RWPE1 (cell line): ENCODE measurements at places on chromosomes 2 and 18.

GRCh38 chr2:96524482-96525210 is 11.9 kb upstream of the ARID5A start:
- no peak for DNase-seq

DNA sequence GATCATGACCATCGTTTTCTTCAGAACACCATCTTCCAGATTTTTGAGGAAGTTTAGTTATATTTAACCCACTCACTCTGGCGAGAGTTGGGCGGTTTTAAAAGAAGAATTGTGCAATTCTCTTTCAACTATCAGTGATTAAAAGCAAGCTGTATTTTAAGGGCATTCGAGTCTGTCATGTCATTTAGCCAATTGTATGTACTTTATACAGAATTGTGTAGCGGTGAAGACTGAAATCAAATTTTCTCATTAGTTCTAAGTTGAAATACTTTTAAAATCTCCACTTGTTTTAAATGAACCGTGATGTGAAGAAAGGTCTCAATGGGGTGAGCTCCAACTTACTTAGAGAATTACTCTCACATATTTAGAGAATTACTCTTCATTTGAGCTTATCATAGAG is 214.6 kb upstream of the DTNA start:
- no peak for DNase-seq

DNA sequence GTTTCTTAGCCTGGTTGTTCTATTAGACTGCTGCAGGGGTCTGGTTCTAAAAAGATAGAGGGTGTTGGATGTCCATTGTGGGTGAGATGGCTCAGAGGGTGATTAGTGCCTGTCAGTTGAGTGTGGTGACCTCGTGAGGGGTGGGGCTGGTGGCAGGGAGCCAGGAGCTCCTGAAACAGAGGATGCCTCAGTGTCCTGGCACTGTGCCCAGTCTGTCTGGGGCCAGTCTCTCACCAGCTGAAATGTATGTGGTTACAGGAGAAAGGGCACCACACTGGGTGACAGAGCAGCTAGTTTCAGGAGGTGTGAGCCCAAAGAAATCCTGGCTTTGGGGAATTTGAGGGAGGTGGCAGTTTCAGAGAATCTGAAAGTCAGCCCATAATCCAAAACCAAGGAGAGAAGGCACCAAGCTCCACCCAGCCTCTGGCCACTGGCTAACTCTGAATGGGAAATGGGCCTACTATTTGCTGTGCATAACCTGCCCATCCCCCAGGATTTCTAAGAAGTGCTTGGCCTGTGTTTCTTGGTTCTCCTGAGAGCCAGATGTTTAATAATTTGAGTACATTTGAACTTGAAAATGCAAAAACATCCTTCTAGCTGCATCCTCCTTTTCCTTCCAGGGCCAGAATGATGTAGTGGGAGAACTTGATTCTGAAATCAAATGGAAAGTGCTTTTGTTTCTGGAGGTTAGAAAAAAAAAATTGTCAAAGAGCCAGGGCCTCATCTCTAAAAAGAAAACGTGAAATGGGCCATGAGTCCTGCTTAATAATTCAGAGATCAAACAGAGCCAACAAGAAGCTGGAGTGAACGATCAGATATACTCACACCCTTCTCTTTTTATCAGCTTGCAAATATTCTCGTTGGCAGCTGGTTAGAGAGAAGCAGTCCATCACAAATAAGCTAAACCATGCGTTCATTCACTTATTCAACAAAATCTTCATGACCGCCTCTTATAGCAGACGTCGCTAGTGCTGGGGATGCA is 92.3 kb downstream of the B3GNT2 start:
- DNase-seq = peak; percentile 77

DNA sequence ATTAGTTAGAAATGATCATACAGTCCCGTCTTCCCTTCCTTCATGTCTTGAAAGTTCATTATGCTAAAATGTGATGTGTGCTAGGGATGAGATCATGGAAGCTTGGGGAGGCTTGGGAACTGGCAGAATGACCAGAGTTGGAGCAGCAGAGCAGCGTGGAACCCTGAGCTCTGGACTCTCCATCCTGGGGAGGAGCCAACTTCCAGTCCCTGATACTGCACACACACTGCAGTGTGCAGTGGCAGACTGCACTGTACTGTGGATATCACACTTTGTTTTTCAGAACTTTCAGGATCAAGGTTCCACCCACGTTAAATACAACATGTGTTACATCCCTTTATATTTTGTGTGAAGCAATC is 27.3 kb upstream of the GREB1 start:
- no peak for DNase-seq

DNA sequence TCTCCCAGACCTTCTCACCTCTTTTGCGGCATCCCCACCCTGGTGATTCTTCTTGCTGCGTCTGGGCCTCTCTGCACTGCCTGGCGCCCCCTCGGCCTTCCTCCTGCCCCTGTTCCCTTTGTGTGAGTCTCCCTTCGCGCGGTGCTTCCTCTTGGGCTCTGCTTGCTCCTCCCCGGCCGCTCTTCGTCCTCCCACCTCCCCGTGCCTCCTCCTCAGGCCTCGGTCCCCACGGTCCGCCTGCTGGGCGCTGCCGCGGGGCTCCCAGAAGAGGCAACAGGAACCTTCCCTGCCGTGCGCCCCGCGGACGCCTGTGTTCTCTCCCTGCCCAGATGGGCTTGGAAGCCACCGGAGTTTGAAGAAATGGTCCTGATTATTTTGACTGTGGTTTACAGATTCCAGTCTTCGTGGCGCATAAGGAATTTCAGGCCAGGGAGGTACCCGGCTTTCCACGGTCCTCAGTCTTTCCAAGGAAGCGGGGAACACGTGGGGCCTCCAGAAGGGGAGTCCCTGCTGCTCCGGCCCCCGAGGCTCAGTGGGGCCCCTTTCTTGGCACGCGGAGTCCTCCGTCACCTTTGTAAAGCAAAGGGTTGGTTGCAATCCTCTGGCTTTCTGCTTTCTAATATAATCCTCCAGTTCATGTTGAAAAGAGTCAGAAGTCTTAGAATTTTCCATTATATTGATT is 13.1 kb downstream of the RNU2-63P start:
- no peak for DNase-seq

GRCh38 chr2:3489764-3490115 is 29.6 kb downstream of the ADI1 start:
- no peak for DNase-seq

GRCh38 chr2:199310771-199311585 is 146.8 kb downstream of the SATB2 start:
- no peak for DNase-seq

DNA sequence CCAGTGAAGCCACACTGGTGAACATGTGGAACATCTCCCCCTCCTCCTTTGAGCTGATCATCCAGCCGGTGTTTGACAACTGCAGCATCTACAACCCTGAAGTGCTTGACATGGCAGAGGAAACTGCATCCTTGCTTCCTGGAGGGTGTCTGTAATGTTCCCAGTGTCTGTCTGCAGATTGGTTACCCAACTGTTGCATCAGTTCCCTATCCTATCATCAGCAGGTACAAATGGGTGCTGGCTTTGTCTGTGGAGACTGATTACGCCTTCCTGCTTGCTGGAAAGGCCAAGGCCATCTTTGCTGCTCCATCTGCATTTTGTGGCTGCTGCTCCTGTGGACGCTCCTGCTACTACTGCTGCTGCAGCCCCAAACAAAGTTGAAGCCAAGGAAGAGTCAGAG is 83.5 kb downstream of the SKA1 start:
- DNase-seq = no peak

DNA sequence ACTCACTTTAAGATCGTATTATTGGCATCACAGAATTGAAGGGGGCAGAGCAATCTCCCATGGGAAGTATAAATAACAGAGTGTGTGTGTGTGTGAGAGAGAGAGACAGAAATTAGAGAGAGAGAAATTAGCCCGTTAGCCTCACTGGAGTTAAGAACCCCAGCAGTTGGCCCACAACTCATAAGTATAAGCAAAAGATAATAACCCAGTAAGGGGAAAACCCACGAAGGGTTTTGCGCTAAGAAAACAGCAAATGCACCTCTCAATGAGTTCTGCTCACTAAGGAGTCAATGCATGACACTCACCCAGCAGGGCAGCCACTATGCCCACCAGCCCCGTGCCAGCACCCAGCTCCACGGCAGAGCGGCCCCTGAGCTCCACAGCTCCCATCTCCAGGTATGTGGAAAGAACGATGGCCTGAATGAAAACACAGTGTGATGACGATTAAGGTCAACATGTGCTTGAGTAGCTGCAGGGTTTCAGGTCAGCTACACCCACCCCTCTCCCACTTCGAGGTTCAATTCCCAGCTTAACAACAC is 3.6 kb downstream of the METTL21A start:
- DNase-seq = no peak

GRCh38 chr2:30177956-30178355 is 31.1 kb downstream of the YPEL5 start:
- no peak for DNase-seq

DNA sequence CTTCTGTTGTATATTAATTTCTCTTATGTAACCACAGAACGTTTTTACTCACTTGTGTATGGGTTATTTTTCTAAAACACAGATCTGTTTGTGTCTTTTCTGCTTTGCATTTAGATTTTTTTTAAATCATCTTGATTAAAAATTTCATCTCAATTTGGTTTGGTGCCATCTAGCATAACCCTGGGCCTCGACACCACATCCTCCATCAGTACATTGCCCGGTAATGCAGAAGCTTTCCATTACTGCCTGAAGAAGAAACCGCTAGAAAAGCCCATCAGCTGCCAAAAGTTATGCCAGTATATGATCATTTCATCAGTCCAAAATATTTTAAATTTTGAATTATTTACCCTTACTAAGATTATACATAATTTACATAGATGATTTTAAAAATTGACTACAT is 26.2 kb downstream of the MAPRE2 start:
- DNase-seq = no peak

DNA sequence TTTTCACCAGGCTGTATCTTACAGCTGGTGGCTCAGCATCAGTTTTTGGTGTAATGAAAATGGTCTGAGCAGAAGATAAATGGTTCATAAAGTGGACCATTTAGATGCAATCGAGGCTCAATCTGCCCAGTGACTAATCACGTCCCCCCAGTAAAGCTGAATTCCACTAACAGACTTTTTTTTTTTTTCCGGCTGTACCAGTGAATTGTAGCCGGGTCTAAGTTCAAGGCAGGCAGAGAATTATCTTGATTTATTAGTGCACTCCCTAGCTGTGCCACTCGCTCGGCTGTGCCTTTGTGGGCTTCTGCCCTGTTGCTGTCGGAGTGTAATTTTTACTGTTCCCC is 215.1 kb upstream of the POU3F3 start:
- DNase-seq = no peak

DNA sequence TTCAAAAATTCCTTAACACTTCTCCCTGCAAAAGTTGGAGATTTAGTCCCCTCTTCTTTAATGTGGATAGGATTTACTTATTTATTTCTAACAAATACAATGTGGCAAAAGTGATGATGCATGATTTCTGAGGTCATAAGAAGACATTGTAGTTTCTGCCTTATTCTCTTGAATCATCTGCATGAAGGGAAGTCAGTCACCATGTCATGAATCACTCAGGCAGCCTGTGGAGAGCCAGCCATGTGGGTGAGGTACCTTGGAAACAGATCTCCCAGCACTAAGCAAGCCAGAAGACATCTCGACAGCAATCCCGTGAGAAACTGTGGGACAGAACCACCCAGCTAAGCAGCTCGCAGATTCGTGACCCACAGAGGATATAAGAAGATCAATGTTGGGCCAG is 2.7 kb upstream of the ZC3H8 start:
- DNase-seq = no peak

DNA sequence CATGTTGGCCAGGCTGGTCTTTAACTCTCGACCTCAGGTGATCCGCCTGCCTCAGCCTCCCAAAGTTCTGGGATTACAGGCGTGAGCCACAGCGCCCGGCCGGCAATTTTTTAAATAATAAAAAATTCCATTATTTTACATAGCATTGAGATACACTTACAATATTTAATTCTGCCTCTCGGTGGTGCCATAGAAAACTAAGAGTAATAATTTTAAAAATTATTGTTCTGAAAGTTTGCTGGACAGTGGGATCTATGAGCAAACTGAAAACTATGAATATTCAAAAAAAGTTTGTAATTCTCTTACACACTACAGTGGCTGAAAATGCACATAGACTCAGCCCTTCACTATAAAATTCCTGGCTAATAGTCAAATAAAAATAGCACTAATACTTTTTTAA is 90.9 kb upstream of the STON1 start:
- no peak for DNase-seq

DNA sequence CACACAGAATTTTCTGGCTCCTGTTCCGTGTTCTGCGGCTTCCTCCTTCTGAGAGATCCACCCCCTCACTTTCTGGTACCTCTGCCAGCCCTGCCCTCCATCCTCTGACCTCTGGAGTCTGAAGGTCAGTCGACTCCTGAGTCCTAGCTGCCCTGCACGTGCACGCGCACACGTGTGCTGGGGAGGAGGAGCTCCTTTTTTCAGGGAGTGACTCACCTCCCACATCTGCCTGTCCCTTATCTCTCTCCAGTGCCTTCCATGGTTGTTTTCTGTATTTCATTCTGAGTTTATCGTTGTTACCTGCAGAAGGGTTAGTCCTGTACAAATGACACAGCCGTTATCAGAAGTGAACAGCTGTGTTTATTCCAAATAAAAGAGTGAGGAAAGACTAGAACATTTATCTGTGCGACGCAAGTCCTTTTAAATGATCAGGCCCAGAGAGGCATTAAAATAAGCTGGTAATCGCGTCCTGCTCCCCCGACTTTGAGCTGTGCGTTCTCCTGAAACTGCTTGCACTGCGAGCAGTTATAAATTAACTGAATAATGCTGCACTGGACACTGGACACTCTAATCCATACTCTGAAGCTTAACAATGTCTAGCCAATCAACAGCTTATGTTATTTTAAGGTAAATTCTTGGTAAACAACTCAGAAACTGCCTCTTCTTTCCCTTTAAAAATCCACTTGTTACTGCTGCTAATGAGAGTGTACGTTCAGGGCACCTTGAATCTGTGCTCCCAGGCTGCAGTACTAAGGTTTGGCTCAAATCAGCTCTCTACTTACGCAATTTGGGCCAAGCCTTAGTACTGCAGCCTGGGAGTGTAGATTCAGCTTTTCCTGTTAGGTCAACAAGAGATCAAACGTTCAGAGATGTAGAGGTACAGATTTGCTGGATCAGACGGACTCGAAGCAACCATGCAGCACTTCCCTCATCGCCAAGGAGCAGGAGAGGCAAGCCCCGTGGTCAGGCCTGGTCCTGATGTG is 72.5 kb downstream of the GALR1 start:
- DNase-seq = no peak

GRCh38 chr2:132943829-132944228 is 273.8 kb upstream of the LYPD1 start:
- DNase-seq = no peak

GRCh38 chr2:84817239-84817655 is 63.6 kb downstream of the TRABD2A start:
- no peak for DNase-seq

DNA sequence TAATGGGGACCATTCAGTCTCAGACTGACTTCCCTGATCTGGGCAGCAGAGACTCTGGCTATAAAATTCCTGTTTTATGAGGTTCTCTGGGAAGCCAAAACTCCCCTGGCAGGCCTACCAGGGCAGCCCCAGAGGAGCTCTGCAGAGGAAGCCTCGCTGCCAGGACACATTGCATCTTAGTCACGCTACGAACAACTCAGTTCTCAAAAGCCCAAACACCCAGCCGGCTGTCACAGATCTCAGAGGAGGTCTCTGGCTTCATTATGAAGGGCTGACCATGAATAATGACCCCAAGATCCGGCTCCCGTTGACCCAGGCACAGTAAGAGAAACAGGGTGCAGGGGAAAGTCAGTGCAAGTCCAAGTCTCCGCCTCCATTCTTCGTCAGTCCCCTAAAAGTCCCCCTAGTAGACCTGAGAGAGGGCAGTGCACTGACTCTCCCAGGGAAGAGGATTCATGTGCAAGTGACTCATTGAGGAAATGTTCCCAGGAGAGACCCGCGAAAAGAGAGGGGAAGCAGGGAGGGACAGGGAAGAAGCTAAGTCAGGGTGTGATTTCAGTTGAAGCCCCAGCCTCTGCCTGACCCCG is 212.3 kb downstream of the CYP26B1 start:
- no peak for DNase-seq
